ENCODE measurements at places on chromosomes 3 and 15.

DNA sequence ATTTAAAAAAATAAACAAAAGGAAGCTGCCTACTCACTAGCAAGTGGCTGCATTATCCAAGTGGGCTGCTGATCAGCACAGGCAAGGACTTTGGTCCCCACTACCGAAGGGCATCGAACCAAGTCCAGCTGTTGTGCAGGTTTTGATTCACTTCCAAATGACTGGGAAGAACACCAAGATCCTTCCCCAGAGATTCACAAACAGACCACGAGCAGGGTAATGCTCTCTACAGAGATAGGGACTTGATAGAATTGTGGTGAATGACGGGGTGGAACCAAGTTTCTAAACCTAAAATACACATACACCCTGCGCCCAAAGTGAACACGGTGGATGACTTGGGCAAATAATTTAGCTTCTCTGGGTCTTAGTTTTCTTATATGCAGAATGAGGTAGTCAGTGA, 203.7 kb upstream of the ICE2 start:
- no peak for DNase-seq

DNA sequence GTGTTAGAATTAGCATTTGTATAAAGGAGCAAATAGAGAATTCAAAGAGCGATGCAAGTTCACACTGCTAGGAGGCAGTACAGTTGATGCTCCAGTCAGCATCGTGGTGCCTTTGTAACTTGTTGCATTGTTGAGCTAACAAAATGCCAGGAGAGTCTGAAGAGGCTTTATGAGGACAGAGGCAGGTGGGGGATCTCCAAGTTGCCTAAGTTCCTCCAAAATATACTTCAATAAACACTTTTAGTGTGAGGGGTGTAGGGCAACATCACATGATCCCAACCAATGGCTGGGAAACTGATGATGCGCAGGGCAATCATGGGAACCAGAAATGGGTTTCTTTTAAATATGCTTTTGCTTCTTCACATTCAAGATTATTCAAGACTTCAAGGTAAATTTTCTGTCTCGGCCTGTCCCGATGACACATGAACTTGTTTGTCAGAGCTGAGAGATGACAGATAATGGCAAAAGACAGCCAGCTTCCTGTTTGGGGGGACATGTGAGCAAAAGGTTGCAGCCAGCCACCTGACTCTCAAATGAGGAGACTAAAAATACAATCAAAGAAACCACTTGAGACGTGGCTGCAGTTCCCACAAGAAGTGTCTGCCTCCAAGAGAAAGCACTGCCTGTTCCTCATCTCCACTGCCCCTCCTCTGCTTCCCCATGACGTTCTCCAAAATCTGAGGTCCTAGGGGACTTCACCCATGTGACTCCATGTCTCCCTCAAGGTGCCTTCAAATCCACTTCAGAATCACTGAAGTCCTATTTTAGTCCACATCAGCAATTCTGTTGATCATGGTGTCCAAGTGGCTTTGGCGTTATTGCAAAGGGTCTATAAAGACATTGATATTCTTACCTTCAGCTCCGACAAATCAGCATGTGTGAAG, 39.3 kb downstream of the KLHL6 start:
- DNase-seq, result no peak

GRCh38 chr3:183699238-183699947, 1.8 kb downstream of the YEATS2 start:
- DNase-seq, result no peak

DNA sequence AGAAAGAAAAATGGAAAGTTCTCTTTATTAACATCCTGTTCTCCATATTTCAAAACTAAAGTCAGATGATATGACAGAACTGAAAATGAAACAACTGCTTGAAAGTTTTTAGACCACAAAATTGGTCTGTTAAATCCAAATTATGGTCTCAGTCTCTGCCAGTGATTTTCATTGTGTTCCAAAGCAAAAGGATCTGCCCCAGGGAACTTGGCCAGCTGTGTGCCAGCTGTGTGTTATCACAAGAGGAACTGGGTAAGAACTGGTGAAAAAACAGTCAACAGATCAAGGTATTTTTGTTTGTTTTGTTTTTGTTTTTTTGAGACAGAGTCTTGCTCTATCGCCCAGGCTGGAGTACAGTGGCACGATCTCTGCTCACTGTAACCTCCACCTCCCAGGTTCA, 323.3 kb downstream of the CTNNB1 start:
- no peak for DNase-seq

- no peak for DNase-seq
Observed at GRCh38 chr15:33913459-33913858, 54.8 kb upstream of the CHRM5 start.

GRCh38 chr3:121748680-121749275, 763 bp downstream of the GOLGB1 start:
- no peak for DNase-seq
